SJSA1 (cell line): ENCODE measurements at places on chromosomes 4 and X. TPM values are rescaled to one million over a fixed set of nuclear protein-coding genes. Genes with fewer than 3 reads are reported as not detected.

The PAGE5 gene
- not detected in 2 replicates for total RNA-seq

- H3K36me3 ChIP-seq, result no peaks in the 10 kb centered on the region
- H3K27ac ChIP-seq, result no peak overlapping the region
- no peak overlapping the region for H3K4me3 ChIP-seq
- DNase-seq, result peak; percentile 33
- H3K4me1 ChIP-seq, result peaks cover 19% of the 10 kb centered on the region
- no peaks in the 10 kb centered on the region for H3K27me3 ChIP-seq
These were observed 21.0 kb upstream of the BCORL1 start for GRCh38 chrX:129961180-129962083.

DNA sequence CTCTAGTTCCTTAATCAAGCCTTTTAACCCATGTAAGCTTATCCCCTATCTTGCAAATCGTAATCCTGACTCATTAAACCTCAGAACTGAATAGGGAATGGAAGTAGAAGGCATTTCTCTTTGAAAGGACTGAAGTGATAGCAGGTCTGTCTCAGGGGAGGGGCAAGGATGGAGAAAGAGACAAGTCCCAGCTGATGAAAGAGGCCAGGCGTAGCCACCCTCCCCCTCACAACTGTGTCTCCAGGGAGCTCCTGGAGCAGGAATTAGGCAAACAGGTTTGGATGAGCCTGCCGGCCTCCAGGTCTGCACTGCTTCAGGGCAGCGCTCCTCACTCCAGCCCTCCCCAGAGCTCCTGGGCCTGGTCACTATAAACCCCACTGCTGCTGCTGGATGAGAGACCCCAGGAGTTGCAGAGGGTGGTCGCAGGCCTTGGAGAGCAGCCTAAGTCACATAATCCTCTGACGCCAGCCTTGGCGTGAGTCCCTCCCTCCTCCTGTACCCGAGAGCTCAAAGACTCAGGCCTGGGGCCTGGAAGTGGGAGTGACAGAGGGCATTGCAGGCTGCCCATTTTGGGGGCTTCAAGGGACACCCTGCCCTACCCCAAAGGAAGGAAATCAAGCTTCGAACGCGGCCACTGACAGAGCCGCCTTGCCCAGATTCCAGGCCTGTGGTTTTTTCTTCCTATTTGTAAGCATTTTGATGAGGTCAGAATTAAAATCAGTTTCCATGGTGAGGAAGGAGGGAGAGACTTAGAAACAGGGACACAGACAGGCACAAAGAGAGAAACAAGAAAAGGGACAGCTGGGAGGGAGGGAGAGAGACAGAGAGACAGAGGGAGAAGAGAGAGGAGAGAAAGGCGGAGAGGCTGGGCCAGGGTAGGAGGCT is 21.2 kb upstream of the MSX1 start:
- no peaks in the 10 kb centered on the region for H3K4me1 ChIP-seq
- no peaks in the 10 kb centered on the region for H3K36me3 ChIP-seq
- H3K27ac ChIP-seq, result no peak overlapping the region

- peak overlapping the region; percentile 33 for H3K27ac ChIP-seq
- H3K4me3 ChIP-seq, result no peak overlapping the region
- no peaks in the 10 kb centered on the region for H3K27me3 ChIP-seq
- no peaks in the 10 kb centered on the region for H3K4me1 ChIP-seq
These were observed 25.2 kb upstream of the NPFFR2 start for GRCh38 chr4:72006586-72006985.

DNA sequence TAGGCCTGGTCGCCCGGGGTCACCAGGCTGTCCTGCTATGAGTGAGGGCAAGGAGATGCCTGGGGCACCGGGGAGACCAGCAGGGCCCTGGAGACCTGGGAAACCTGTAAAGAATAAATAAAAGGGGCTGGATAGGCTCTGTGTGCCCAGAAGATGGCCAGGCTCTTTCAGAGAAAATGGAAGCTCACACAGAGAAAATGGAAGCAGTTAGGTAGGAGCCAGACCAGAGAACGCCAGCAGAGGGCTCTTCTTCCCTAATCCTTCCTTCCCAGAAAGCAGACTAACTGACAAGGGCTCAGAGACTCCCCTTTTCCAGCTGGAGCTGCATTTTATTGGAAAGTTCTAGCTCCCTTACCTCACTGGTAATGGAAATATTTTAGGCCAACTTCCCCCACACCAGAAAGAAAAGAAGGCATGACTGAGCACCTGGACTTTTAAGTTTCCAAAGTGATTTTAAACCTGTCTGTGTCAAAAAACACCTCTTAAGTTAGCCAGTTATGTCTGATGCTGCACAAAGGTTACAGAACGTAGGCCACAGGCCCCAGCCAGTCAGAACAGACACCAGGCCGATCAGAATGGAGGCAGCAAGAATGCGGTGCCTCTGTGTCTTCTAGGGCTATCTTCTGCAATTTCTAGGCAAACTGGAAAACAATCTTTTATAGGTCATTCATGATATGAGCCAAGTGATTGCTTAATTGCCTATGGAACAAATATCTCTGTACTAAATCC is 74.0 kb downstream of the ATG4A start:
- no peaks in the 10 kb centered on the region for H3K36me3 ChIP-seq
- DNase-seq, result no peak
- H3K4me1 ChIP-seq, result peaks cover 2% of the 10 kb centered on the region; the same call in 1 of the 2 replicates
- H3K27ac ChIP-seq, result no peak overlapping the region
